ENCODE measurements at places on chromosomes 1 and 21.

DNA sequence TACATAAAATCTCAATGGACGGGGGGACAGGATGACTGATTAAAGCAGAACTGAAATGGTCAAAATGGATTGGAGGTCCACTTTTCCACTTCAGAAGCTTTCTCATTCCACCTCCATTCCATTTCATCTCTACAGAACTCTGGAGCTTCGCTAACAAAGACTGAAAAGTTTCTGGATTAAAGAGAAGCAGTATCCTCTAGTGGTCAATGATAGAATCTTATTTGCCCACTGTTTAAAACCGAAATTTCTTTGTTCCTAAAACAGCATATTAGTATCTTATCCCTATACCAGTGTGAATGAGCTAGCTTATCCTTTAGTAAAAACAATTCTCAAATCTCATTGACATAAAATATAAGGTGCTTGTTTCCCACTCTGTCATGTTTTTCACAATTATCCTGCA, 890.6 kb downstream of the KCNT2 start:
- no peak for DNase-seq

DNA sequence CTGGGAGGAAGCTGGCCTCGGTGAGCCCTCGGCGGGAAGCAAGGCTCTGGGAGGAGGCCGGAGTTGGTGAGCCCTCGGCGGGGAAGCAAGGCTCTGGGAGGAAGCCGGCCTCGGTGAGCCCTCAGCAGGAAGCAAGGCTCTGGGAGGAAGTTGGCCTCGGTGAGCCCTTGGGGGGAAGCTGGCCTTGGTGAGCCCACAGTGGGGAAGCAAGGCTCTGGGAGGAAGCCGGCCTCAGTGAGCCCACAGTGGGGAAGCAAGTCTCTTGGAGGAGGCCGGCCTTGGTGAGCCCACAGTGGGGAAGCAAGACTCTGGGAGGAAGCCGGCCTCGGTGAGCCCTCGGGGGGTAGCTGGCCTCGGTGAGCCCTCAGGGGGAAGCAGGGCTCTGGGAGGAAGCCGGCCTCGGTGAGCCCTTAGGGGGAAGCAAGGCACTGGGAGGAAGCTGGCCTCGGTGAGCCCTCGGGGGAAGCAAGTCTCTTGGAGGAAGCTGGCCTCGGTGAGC, 36.0 kb downstream of the KRTAP10-1 start:
- DNase-seq, result no peak

DNA sequence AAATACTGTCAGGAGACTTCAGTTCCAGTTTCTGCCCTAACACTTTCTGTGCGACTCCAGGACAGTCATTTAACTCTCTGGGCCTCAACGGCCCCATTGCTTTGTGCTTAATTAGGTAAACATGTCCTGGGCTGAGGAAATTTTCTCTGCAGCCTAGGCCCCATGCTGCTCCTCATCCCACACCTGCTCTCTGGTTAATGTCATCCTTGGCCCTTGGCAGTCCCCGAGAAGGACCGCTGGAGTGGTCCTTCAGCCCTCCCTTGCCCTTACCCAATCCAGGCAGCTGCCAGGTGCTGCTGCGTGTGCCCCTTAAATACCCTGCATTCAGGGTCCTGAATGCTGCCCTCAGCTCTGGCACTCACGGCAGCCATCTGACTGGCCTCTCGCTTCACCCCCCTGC, 18.7 kb downstream of the UBL4B start:
- DNase-seq, result no peak

GRCh38 chr1:169466259-169467230, 19.2 kb downstream of the SLC19A2 start:
- DNase-seq, result no peak

DNA sequence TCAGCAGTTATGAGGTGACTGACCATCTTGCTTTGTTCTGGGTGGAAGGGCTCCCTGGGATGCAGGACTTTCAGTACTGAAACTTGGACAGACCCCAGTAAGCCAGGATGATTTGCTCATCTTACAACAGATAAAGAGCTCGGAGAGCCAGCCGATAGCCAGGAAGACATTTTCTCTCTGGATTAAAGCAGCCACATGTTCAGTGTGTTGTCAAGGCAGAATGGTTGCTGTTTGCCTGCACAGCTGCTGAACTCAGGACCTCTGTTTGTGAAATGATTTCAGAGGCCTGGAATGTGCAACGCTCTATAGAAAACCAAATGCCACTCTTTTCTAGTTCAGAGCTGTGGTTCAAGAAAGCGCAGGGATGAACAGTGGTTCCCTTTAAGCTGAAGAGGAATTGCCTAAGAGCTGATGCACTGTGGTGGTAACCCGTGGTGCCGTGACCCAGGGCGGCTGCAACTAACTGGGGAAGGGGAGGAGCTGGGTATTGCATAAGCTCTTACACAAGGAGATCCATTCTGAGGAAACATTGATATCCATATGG, 40.7 kb downstream of the CASQ2 start:
- no peak for DNase-seq

- no peak for DNase-seq
These were observed 18.4 kb upstream of the PLEKHG5 start for GRCh38 chr1:6509919-6510291.

GRCh38 chr1:46820076-46820475, 21.2 kb downstream of the CYP4B1 start:
- DNase-seq, result no peak

DNA sequence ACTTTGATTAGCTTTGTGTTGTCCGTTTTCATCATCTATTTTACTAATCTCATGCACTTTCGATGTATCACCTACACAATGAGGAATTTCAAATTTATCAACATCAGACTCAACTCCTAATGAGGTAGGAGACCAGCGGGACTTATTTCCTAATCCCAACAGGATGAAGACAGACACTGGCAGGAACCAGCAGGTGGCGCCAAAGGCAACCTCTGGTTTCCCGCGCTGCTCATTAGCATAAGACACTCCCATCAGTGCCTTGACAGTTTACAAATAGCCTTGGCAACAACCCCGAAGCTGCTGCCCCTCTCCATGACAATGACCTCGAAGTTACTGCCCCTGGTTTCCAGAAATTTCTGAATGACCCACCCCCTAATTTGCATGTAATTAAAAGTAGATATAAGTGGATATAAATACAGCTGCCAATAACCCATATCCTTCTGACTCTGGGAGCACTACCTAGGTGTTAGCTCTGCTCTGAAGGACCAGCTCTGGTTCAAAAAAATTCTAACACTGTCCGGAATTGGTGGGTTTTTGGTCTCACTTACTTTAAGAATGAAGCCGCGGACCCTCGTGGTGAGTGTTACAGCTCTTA, 974.8 kb downstream of the ADGRL2 start:
- DNase-seq, result peak; percentile 2

DNA sequence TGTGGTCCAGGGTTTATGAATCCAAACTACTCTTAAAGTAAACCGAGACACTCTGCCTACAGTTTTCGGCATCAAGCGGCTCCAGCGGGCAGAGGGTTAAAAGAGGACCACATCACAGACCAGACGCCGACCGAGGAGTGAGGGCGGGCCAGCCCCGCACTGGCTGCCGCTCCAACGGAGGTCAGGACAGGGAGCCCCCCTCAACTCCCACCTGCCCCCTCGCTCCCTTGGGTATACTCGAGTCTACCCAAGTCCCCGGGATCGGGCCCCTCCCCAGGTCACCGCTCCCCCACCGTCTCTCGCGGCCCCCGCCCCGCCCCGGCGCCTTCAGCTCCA, 312 bp downstream of the ARNT start:
- no peak for DNase-seq

DNA sequence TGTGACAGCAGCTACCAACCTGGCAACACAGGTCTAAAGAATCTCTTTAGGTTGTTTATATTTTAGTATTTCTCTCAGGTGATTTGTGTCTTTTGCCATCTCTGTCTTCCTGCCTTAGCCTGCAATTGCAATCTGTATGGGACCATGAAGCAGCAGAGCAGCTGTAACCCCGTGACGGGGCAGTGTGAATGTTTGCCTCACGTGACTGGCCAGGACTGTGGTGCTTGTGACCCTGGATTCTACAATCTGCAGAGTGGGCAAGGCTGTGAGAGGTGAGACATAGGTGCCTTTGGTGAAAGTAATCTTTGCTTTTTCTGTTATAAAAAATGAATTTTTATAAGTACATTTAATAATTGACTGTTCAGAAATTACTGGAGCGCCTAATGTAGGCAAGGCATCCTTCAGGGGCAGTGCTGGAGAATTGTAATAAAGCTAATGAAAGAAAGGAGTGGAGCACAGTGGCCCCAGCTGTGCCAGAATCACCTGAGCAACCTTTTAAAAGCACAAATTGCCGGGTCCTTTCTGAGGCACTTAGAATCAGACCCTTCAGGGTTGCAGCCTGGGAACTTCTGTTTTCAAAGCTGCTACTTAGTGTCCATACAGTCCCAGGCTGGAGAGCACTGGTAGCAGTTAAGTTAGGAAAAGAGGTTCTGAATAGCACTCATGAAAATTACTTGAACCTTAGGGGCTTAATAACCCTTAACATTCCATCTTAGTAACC, 60.6 kb upstream of the LAMC2 start:
- no peak for DNase-seq

DNA sequence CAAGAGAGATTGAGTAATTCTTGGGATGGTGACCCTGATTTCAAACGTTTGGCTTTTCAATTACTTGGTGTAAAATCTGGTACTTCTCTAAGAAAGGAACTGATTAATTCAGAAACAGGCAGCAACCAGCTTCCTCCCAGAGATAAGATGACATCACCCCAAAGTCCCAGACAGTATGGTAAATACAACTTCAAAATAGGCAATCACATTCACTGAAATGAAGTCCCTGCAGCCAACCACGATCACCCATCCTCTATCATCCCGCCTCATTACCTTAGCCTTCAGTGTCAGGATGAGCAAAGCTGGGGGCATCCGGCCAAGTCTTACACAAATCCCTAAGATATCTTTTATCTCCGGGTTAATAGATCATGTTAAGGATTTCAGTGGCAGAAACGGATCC, 26.4 kb upstream of the RUNX1 start:
- DNase-seq, result no peak

GRCh38 chr1:80445033-80445432, 1355.7 kb upstream of the ADGRL2 start:
- no peak for DNase-seq

DNA sequence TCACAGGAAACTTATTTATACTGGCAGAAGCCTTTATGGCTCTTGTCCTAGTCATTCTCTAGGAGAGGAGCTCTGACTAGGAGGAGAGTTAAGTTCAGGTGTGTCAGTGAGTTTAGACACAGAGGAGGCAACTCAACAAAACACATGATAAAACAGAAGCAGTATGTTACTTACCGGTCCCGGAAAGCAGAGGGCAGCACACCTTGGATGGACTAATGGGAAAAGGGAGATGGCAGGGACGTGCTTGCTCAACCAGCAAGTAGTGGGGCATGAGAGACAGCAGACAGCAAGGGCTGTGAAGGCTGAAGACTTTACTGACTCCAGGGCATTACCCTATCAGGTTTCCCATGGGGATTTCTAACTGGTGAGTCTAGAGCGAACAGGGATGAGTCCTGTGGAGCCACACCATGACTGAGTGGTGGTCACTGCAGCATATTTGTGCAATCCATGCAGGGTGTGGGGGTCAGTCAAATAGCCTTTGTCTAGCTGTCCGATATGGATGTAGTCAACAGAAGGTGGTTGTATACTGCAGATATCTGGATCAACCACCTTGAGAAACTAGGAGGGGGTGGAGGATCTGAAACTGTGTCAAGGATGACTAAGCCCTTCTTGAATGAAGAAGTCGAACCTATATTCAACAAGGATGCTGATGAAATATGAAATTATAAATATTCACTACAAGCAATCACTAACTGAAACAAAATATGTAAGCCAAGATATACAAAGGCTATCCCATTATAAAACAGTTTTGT, 596.3 kb upstream of the CHRM3 start:
- no peak for DNase-seq

- DNase-seq, result no peak
These were observed 27.4 kb upstream of the RNF2 start for GRCh38 chr1:185017966-185018365.

DNA sequence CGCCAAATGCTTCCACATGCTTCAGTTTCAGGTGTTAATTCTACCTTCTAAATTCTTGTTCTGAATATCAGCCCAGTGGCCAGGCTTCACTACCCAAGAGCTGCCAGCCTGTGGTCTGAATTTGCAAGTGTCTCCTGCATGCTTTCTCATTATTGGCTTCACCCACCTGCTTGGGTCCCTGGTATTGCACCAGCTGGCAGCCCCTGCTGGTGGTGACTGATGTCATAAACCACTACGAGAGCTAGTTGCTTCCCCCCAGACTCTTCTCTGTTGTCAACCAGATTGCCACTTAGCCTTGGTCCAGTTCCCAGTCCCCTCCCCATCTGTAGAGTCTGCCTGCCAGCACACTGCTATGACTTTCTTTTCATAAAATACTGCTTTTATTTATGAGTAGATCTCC, 197.7 kb upstream of the DUSP10 start:
- DNase-seq, result no peak

DNA sequence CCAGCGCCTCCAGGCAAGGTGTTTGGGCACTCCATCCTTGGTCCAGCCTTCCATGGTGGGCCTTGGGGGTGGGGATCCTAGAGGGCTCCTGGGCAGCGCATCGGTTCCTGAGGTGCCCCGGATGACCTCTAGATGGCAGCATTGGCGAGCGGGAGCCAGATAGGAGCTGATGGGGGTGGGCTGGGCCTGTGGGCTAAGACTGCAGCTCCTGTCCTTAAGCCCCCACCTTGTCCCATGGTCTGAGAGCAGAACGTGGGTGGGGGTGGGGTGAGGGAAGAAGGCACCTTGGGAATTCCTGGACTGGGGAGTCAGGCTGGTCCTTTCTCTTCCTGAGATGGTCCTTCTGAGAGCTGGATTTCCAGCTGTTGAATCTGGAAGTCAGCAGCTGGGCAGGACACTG, 93.4 kb upstream of the CSF3R start:
- peak; percentile 13 for DNase-seq

GRCh38 chr1:1942753-1943656, 23.9 kb upstream of the TMEM52 start:
- no peak for DNase-seq

DNA sequence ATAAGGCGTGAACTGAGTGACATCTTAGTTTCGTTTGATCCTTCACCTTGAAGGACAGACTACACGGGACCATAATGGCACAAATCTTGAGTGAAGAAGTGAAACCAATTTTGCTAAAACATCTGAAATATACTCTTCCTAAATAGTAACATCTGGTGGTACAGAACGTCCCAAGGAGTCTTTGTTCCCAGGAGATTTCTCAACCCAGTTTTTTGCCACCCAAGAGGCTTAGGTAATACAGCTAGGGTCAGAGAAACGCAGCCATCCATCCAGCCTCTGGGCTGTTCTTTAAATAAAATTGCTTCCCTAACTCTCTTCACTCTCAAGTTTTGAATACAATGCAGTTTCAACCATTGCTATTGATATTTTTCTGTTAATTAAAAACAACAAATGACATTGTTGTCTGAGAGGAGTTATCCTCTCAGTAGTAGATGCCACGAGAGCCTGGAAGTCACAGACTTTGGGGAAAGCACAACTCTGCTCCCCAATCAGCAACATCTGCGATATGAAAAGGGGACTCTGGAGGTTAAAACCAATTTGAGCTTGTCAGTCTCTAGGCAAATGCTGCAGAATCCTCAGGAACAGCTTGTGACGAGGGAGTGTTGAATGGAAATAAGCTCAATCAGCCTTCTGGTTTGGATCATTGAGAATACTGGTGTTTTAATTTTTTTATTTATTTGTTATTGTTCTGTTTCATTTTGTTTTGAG, 394.3 kb upstream of the ADGRL2 start:
- no peak for DNase-seq

- DNase-seq, result no peak
These were observed 1.1 kb downstream of the IGSF8 start for GRCh38 chr1:160097151-160097910.
